ENCODE measurements at places on chromosomes 5 and 9. TPM values are rescaled to one million over a fixed set of nuclear protein-coding genes. Genes with fewer than 3 reads are reported as not detected.
A peak's percentile ranks its signal among the peaks of the same experiment; 100 is the strongest.

The RORB gene
- 5.6 TPM for total RNA-seq

The OR13J1 gene
- total RNA-seq = not detected

The TMC1 gene
- total RNA-seq = 1.3 TPM

The DDX31 gene
- total RNA-seq = 13.9 TPM

The SLCO6A1 gene
- under 0.01 TPM for total RNA-seq

The C5orf52 gene
- total RNA-seq = not detected

The HSPB3 gene
- 6.1 TPM for total RNA-seq

The LMBRD2 gene
- 12.9 TPM for total RNA-seq

The EXD3 gene
- total RNA-seq = 7.3 TPM

The CDC14B gene
- 13.2 TPM for total RNA-seq

The C9orf153 gene
- not detected for total RNA-seq

The TEK gene
- total RNA-seq = 25.8 TPM

The PDE8B gene
- 0.64 TPM for total RNA-seq

DNA sequence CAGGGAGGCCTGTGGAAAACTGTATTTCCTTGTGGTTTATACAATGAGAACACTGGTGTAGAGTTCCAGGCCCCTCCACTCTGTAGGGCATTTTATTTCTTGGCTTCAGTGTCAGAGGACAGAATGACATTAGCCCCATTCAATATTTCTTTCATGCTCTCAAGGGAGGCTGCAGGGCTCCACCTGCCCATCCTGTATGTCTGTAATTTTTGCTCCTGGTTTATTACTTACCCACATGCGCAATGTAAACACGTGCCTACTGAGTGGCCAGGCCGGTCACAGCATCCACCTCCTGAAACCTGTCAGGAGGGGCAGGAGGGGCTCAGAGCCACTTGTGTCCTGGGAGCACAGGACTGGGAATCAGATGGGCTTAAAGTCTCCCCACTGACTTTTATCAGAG, 82.4 kb downstream of the GADD45G start:
- no peak for DNase-seq

- no peak for DNase-seq
These were observed 611.2 kb upstream of the ZNF608 start for GRCh38 chr5:125357660-125358059.

DNA sequence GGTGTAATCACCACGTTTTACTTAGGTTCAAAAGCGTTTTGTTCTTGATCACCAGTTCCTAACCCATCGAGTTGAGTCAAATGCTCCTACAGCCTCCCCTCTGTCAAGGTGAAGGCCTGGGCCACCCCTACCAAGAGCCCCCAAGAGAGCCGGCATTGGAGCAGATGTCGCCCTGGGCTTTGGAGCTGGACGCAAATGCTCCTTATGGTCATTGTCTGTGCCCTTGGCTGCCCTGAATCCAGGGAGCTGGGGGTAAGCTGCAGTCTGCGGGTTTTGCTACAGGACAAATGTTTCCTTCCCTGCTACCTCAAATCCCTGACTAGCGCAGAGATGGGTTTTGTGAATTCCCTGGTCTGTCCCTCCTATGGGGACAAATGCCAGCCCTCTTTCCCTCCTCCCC, 4.9 kb downstream of the RNF183 start:
- no peak for DNase-seq

DNA sequence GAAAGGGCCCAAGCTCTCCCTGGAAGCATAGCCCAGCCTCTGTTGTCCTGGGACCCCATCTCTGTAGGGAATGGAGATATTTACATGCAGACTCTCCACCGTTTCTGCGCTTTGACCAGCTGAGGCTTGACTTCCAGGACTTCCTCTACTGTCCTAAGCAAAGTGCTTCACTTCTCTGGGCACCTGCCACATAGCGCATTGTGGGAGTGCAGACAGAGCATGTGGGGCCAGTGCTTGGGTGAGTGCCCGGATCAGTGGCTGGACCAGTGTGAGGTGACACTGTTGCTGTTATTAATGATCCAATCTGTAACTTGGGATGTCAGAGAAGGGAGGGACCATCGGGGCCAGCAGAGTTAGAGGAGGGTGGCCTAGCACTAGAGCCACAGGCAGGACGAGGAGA, 10.5 kb downstream of the CXCL14 start:
- no peak for DNase-seq

DNA sequence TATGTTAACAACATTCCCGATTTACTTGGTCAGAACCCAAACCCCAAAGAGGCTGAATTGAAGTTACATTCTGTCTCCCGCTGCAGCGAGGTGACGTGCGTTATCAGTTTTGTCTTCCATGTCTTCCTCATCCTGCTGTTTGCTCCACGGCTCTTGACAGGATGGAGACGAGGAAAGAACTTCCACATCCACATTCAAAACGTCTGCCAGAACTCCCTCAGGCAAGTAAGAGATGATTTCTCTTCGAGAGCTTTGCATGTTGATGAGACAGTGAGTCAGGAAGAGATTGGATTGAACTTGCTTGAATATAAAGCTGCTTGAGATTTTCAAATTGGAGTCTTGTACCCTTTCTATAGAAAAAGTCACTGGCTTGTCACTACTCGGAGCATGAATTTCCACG, 242.6 kb downstream of the AUH start:
- DNase-seq = peak; percentile 66

DNA sequence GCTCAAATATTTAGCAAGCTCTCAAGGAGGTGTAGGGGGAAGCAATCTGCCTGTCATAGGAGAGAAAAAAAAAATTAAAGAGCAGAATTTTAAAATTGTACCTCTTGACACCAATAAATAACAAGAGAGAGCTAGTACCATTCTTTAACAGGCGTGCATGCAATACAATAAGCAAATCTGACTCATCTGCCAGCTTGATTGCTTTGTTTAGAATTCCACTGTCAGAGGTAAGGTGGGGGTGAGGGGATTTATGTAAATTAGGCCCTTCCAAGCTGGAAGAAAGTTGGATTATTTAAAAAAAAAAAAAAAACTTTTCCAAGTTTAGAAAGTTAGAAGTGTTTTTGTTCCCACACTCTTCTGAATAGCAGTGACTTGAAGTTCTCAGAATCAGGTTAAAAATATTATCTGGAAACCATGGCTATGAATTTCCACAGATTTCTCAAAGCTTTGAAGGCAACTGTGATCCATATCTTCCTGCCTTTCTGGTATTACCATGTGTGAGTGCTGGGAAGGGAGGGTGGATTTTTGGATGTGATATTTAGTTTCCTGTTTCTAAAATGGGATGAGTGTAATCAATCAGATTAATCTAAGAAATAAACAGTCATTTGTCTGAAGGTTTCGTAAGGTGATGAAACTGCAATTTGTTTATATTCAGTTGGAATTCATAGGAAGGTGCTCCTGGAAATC, 477.5 kb downstream of the TLE4 start:
- DNase-seq = no peak

GRCh38 chr5:61256474-61256873, 75.6 kb upstream of the ZSWIM6 start:
- DNase-seq = no peak

DNA sequence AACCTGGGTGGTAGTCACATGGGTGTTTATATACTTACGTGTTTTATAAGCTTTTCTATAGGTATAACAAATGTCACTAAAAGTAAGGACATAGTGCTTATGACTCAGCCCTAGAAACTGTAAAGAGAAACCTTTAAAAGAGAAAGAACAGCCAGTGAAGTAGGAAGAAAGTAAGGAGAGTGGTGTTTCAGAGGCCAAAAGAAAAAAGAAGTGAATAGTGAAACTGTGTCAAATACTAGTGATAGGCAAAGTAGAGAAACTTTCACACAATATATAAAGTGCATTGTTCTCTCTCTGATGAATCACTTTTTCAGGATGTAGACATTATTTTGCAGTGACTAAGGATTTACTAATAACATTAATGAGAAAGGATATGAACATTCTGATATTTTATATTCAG, 74.2 kb upstream of the SUSD1 start:
- peak; percentile 32 for DNase-seq

DNA sequence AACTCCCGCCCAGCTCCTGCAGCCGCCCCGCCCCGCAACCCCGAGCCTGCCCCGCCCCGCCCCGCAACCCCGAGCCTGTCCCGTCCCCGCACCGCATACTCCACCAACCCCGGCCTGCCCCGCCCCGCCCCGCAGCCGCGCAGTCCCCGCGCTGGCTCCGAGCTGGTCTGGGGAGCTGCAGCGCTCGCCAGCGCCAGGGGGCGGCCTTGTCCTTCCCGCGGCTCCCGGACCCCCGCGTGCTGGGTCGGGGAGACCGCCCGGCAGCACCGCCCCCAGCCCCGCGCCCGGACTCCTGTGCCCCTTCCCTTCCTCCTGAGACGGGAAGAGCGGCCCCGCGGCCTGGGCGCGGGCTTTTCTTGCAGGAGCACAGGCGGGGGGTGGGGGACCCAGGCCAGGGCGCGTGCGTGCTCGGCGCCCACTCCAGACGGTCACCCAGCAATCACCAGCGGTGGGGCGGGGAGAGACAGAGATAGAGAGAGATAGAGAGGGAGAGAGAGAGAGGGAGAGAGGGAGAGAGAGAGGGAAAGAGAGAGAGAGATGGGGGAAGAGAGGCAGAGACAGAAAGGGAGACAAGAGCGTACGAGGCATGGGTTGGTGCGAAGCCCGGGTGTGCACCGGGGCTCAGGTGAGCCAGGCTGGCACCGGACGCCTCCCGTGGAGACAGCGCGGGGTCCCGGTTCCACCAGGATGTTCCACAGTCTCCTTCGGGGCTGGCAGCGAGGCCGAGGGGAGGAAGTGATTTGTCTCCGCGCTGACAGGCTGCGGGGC, 14.7 kb upstream of the TMEM250 start:
- peak; percentile 4 for DNase-seq

DNA sequence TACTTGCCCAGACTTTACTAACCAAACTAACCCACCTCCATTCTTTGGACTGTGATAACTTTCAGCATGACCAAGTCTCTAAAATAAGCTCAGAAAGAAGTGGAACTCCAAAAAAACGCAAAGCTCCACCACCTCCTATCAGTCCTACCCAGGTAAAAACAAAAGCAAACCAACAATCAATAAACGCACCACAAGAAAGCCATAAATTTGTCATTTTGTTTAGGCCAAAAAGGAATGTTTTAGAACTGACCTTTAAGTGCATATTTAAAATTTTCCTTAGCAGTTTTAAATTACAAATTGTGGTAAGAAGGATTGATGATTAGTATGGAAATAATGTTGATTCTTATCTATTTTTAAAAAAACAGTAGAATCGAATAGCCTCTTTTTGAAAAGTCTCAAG, 25.5 kb upstream of the TTC23L start:
- no peak for DNase-seq

DNA sequence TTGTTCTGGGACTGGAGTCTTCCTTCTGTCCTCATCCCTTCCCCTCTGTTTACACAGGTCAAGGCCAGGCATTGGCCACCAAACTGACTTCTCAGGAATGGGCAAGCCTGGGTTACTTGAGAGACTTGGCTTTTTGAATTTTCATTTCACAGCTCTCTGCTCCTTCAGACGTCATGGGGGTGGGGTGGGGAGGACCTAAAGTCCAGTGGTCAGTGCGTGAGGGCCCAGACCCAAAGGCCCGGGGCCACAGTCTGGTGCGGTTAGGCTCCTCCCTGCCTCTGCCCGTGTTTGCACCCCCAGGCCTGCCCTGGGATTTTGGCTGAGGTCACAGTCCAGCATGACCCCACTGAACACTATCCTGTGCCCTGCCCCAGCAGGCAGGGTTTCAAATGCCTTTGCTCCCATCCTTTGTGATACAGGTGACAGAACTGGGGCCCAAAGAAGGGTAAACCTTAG, 4.1 kb upstream of the CXXC5 start:
- DNase-seq = no peak

GRCh38 chr9:18568973-18569372, 95.0 kb downstream of the ADAMTSL1 start:
- DNase-seq = peak; percentile 27

DNA sequence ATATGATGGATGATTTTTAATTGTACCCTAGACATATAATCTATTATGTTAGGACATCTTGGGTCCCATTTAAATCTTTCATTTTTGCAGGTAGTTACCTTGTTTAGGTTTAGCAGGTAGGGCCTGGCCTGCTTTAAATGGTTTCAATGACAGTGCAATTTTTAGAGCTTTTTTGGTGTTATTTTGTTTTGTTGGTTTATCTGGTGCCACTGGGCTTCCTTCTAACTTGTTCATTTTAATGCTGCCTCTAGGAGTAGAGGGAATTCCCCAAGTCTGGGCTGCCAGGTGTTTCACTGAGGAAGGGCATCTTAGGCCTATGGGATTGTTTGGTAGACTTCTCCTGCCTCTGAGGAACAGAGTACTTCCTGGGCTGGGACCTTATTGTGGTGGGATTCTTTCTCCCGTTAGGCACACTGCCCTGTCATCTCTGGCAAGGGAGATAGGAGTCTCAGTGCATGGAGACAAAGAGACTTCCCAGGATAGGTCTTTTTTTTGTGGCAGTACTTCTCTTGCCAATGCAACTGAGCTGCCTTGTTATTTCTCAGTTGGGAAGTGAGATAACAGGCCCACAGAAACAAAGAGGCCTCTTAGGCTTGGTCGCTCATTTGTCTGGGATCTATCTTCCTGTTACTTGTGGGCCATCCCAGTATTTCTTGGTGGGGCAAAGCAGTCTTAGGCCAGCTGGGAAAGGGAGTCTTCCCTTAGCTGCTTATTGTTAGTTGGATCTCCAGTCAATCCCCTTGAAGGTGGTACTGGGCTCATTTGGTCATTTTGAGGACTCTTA, 282.9 kb downstream of the FER start:
- DNase-seq = no peak

- no peak for DNase-seq
These were observed 878.9 kb upstream of the WWC1 start for GRCh38 chr5:167412556-167412955.

GRCh38 chr9:136857166-136857565, 5.0 kb downstream of the MAMDC4 start:
- DNase-seq = no peak

DNA sequence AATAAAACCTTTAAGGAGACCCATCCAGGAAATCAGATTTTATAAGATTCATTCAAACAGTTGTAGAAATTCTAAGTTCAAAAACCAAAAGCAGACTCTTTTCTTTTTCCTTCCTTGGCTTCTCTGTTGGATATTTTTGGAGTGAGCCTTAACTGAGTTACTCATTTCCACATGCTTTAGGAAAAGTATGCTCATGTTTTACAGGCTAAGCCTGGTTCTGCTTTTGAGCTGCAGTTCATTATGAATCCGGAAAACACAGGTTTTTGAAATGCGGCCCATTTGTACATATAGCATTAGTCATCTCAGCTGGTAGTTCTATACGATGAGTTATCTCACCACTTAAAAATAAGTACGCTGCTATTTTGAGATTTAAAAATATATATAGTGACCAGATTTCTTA, 156.6 kb upstream of the DMRT1 start:
- DNase-seq = peak; percentile 78

GRCh38 chr9:15192856-15193255, 114.2 kb downstream of the TTC39B start:
- no peak for DNase-seq

DNA sequence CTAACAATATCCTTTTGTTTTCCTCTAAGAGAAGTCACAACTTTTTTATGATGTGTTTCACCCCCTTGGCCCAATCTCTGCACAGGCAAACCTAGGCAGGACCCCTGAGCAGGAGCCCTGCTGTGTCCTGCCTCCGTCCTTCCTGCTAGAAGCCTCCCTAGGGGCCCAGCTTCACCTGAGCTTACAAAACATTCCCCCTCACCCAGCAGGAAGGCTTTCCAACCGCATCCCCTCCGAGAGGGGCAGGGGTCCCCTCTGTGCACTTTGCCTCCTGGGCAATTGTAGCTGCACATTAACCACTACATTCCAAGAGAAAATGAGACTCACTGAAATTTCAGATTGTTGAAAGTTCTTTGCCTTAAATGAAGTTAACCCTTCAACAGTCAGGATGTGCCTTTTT, 176.2 kb downstream of the IRX2 start:
- no peak for DNase-seq

- DNase-seq = no peak
These were observed 15.6 kb upstream of the LVRN start for GRCh38 chr5:115946655-115947054.

GRCh38 chr5:109335114-109335513, 74.7 kb downstream of the PJA2 start:
- no peak for DNase-seq
